ENCODE measurements at places on chromosomes 5 and 9.

DNA sequence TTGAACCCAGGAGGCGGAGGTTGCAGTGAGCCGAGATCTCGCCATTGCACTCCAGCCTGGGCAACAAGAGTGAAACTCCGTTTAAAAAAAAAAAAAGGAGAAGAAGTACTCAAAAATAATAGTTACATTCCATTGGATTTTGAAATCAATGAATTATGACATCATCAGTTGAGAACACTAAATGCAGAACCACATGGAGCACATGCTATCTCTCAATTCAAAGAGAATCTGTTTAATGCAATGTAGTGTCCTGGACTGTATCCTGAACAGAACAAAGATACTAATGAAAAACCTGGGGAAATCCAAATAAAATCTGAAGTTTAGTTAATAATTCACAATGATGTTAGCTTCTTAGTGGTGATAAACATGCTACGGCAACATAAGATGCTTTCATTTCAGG, 20.3 kb downstream of the CDC14B start:
- DNase-seq = no peak

- DNase-seq = no peak
Measured at GRCh38 chr5:132873119-132873929, at the start of gene LEAP2. Gene LEAP2, plus strand, starts transcription at chr5:132873668. Its CDS starts 27 bp downstream, at chr5:132873695.

GRCh38 chr5:145283141-145283810, 551.9 kb downstream of the PRELID2 start:
- no peak for DNase-seq

- DNase-seq = no peak
Measured at GRCh38 chr5:14161825-14162556, 18.8 kb downstream of the TRIO start.

GRCh38 chr9:4298255-4299004, 1.4 kb downstream of the GLIS3 start:
- no peak for DNase-seq

GRCh38 chr5:172370648-172371545, 83.4 kb downstream of the SH3PXD2B start:
- no peak for DNase-seq

DNA sequence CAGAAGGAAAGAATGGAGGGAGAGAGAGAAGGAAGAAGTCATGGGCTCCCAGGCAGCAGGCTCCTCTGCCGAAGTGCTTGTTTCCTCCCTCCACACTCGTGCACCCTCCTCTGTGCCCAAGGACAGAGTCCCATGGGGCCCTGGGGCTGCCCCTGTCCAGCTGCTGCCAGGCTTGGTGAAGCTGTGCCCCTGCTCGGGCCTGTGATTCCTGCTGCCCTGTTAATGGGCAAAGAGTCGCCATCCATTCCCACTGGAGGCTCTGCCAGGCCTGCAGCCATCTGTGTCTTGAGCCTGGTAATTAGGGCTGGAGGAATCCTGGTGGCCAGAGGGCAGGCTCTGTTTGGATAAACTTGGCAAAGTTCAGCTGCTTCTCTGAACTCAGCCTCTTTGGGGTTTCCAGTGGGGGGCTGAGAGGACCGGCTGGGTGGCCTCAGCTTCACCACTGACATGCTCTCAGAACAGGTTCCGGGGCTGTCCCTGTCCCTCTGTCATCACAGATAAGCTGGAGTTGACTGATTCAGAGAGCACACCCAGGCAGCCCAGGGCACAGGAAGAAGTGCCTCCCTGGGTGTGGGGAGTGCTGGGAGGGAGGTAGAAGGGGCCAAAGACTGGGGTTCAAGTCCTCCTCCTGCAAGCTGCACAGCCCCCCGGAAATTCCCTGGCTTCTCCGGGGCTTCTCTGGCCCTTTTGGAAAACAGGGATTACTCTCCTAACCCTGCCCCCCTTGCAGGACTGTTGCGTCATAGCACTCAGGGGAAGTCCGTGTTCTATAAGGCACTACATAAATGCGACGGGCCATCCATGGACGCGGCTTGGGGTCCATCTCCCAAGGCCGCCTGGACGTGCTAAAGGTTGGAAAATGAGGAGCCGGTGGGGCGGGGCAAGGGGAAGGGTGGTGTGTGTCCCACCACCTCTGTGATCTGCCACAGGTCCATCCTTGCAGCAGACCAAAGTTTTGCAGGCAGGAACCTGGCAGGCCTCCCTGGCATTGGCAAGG, 154.8 kb downstream of the PAX5 start:
- DNase-seq = no peak

DNA sequence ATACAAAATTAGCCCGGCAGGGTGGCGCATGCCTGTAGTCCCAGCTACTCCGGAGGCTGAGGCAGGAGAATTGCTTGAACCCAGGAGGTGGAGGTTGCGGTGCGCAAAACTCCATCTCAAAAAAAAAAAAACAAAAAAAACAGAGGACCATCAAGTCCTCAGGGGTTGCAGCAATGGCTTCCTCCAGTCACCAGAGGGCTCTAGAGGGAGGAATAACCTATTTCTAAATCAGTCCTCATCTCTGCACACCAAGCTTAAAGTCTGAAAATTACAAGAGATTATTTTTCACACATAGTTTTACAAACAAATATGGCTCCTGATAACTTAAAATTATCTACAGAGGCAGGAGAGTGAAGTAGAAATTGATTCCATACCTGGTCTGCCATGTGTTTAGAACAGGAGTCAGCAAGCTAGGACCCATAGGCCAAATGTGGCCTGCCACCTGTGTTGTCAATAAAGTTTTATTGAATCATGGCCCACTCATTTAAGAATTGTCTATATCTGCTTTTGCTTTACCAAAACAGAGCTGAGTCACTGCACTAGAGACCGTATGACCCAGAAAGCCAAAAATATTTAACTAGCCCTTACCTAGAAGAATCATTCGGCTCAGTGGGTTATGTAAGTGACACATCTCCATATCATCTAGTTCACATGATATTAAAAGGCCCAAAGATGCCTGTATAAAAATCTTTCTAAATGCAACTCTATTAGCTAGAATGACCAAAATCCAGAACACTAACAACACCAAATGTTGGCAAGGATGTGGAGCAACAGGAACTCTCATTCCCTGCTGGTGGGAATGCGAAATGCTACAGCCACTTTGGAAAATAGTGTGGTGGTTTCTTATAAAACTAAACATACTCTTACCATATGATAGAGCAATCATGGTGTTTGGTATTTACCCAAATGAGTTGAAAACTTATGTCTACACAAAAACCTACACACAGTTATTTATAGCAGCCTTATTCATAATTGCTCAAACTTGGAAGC, 207.7 kb downstream of the FRMD3 start:
- no peak for DNase-seq

DNA sequence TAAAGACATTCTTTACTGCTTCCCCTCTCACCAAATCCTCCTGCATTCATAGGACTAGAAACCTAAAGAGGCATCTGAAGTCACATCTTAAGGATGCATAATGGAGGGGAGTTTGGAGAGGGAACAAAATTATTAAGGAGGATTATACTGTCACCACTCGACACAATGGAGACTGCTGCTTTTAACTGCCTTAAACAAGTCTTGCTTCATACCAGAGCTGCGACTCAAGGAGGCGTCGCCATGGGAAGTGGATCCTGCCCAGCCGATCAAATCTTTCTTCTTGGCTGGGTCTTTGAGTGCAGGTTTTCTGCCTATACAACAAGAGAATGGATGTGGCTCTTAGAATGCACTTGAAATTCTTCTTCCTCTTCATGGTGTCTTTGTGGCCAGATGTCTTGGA, 66.7 kb upstream of the FOXE1 start:
- DNase-seq = no peak

DNA sequence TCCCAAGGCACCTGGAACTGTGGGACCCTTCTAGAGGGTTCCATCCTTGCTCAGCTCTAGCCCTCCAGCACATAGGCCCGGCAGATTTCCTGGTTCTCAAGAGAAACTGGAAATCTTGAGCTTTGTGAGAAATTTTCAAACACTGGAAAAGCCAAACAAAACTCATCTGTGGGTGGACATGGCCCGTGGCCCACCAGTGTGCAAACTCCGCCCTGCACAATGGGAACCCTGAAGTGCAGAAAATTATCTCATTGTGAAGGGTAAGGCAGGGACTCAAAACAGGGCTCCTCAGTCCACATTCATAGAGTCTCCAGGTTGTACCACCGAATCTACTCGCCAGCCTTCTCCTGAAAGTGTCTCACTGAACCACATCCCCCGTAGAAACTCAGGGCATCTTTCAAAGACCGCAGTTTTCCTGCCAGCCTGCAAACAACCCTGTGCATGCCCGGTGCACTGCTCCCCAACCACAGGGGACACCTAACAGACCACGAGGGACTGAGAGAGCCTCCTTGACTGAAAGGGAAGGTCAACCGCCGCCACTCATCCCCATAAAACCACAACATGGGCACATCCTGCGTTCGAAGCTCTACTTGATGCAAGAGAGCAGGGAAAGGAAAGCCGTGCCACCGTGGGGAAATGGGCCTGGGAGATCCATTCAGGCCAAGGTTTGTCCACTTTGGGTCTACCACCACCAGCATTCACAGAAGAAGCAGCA, 18.1 kb downstream of the ADAMTS2 start:
- DNase-seq = no peak

- no peak for DNase-seq
Measured at GRCh38 chr5:127963931-127964330, 119.6 kb upstream of the SLC12A2 start.

- DNase-seq = no peak
Measured at GRCh38 chr5:62127098-62127736, 178.8 kb upstream of the KIF2A start.

DNA sequence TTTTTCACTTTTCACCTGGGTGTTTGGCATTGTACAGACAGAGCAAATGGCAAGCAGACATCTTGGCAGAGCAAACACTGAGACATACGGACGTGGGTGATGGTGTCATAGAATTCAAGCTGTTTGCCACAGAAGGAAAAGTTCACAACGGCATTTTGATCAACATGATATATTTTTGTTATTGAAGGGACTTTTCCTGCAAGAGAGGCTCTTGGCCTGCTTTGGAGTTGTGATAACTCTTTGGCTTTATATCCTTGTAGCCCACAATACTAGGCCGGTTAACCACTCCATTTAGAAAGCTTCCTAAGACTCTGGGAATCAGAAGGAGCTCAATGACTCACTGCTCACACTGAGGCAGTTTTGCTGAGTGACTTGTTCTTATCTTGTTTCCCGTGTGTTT, 1038.3 kb downstream of the TLE1 start:
- DNase-seq = peak; percentile 12

- no peak for DNase-seq
Measured at GRCh38 chr9:119998614-119999013, 581.4 kb downstream of the CDK5RAP2 start.

GRCh38 chr5:152288499-152288898, 116.6 kb downstream of the NMUR2 start:
- DNase-seq = no peak

DNA sequence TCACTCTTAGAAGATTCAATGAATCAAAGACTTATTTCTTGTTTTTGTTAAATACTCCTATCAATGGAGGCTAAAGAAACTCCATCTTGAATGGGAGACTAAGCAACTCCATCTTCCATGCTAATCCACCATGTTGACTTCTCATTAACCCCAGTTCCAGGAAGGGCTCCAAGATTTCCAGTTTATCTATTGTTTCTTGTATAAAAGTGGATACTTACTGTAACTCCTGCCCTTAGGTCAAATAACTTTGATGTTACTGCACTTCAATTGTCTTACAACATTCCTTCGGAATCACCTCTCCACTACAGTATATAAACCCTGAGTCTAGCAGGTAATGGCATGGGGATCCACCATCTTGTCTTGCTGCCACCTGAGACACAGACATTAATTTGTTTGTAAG, 63.0 kb downstream of the PUM3 start:
- DNase-seq = no peak

DNA sequence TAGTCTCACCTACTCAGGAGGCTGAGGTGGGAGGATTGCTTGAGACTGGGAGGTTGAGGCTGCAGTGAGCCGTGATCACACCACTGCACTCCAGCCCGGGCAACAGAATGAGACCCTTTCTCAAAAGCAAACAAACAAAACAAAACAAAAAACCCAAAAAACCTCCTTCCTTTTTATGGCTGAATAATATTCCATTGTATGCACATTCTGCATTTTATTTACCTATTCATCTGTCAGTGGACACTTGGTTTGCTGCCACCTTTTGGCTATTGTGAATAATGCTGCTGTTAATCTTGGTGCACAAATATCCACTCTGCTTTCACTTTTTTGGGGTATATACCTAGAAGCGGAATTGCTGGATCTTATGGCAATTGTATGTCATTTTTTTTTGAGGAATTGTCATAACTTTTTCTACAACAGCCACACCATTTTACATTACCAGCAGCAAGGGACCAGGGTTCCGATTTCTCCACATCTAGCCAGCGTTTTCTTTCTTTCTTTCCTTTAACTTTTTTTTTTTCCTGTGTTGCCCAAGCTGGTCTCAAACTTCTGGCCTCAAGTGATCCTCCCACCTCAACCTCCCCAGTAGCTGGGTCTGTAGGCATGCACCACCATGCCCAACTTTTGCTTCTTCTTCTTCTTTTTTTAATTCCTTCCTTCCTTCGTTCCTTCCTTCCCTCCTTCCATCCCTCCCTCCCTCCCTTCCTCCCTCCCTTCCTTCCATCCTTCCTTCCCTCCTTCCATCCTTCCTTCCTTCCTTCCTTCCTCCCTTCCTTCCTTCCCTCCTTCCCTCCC, 30.6 kb downstream of the NKX2-5 start:
- no peak for DNase-seq

DNA sequence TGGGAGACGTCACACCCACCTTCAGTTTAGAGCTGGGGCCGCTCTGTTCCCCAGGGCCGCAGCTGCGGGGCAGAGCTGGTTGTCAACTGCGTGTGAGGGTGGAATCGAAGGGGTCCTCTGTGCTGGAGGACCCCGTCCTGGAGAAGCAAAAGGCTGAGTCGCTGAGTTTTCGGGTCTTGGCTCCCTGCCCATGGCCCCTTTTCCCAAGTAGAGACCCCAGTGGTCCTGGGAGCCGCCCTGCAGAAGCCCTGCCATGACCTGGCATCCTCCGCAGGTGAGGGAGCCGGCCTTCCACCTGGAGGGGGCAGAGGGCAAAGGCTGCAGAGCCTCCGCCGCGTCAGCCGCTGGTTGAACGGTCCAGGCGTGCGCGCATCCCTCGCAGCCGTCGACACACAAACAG, 90.4 kb upstream of the COL5A1 start:
- DNase-seq = no peak

DNA sequence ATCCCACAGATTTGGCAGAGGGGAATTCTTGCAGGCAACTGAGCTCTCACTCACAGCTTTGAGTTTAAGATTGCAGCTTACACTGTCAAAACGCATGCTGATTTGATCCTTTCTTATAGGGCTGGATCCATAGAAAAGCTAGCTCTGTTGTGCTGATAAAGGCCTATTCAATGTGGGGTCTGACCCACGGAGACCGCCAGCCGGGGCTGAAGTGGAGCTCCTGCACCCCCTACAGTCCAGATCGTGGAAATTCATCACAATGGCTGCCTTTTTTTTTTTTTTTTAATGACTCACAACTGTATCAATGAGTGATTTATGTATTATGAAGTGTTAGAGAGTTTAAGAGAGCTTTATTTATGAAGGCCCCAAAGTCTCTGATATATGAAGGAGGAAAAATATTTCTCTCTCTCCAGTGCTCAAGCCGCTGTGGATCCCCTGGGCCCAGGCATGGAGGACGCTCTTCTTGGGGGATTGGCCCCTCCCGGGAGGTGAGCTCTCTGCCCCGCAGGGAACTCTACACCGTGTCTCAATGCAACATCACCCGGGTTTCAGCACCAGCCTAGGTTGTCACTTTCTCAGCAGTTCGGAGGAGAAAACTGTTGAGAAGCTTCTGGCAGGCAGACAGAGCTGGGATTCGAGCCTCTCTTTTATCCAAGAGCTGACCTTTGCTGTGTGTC, 700.2 kb downstream of the IRX1 start:
- DNase-seq = no peak

GRCh38 chr5:79236362-79236969, 535 bp downstream of the JMY start:
- no peak for DNase-seq

- no peak for DNase-seq
Measured at GRCh38 chr5:9498541-9499497, 47.1 kb downstream of the SEMA5A start.
